ENCODE measurements at places on chromosomes 2 and 18. TPM values are rescaled to one million over a fixed set of nuclear protein-coding genes. Genes with fewer than 3 reads are reported as not detected.

Gene AMER3
- 45.4 TPM for total RNA-seq

Gene RAPH1
- 67.0 TPM for total RNA-seq

Gene PRSS56
- not detected for total RNA-seq

Gene CCDC121
- total RNA-seq: 4.1 TPM

Gene IL36RN
- total RNA-seq: not detected

Gene PDE1A
- 51.0 TPM for total RNA-seq

Gene RAPGEF4
- total RNA-seq: 27.5 TPM

Gene CKAP2L
- 4.7 TPM for total RNA-seq

Gene TRIM43
- total RNA-seq: not detected

Gene VIL1
- not detected for total RNA-seq

Gene MYL1
- total RNA-seq: not detected

Gene C2orf80
- 21.0 TPM for total RNA-seq

Gene IL36B
- not detected for total RNA-seq

Gene CDH19
- not detected for total RNA-seq

Gene BUB1
- 16.6 TPM for total RNA-seq

Gene MRPL33
- total RNA-seq: 54.5 TPM

Gene ZNF385B
- total RNA-seq: 18.2 TPM

All from parietal lobe (tissue), 2 donors.